IMR-90 (cell line): ENCODE measurements at places on chromosomes 12 and 14. TPM values are rescaled to one million over a fixed set of nuclear protein-coding genes. Genes with fewer than 3 reads are reported as not detected.

LTBR gene
- 19.7 and 24.7 TPM in 2 replicates for total RNA-seq

INHBE gene
- 0.56 and 0.90 TPM in 2 replicates for total RNA-seq

SCN8A gene
- total RNA-seq, result 14.7 and 19.7 TPM in 2 replicates

KTN1 gene
- 57.2 and 149 TPM in 2 replicates for total RNA-seq

C1QL4 gene
- 0.18 and 0.28 TPM in 2 replicates for total RNA-seq

SLC10A1 gene
- total RNA-seq, result not detected in 2 replicates

KITLG gene
- total RNA-seq, result 87.5 and 117 TPM in 2 replicates

KLRG1 gene
- 0.54 and 0.56 TPM in 2 replicates for total RNA-seq

SLC5A8 gene
- total RNA-seq, result not detected in 2 replicates

TAS2R43 gene
- total RNA-seq, result 0.90 and 1.9 TPM in 2 replicates

RTN1 gene
- total RNA-seq, result 0.18 and 0.28 TPM in 2 replicates

FGFR1OP2 gene
- 31.0 and 56.4 TPM in 2 replicates for total RNA-seq

- H3K36me3 ChIP-seq, result no peaks in the 10 kb centered on the region
- no peaks in the 10 kb centered on the region for H3K27me3 ChIP-seq
- no peak overlapping the region for H3K4me3 ChIP-seq
- DNase-seq, result no peak
Measured at GRCh38 chr12:112855375-112855774, 51.4 kb upstream of the OAS1 start.

DNA sequence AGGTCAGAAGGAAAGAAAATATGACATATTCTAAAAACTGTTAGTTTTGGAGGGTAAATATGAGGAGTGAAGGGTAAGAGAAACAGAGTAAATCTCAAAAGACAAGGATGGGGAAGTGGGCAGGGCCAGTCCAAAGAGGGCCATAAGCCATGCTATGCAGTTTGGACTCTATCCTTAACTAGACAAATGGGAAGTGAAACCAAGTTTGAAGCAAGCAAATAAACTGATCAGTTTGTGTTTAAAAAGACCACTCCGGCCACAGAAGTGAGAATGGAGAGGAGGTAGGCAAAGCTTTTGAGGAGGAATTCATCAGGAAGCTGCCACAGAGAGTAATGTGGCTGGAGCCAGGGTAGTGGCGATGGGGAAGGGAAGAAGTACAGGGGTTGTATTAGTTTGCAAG, 37.5 kb upstream of the DAAM1 start:
- no peak overlapping the region for H3K4me3 ChIP-seq
- DNase-seq, result no peak
- H3K27ac ChIP-seq, result no peak overlapping the region
- H3K36me3 ChIP-seq, result no peaks in the 10 kb centered on the region
- peaks cover 21% of the 10 kb centered on the region for H3K27me3 ChIP-seq

DNA sequence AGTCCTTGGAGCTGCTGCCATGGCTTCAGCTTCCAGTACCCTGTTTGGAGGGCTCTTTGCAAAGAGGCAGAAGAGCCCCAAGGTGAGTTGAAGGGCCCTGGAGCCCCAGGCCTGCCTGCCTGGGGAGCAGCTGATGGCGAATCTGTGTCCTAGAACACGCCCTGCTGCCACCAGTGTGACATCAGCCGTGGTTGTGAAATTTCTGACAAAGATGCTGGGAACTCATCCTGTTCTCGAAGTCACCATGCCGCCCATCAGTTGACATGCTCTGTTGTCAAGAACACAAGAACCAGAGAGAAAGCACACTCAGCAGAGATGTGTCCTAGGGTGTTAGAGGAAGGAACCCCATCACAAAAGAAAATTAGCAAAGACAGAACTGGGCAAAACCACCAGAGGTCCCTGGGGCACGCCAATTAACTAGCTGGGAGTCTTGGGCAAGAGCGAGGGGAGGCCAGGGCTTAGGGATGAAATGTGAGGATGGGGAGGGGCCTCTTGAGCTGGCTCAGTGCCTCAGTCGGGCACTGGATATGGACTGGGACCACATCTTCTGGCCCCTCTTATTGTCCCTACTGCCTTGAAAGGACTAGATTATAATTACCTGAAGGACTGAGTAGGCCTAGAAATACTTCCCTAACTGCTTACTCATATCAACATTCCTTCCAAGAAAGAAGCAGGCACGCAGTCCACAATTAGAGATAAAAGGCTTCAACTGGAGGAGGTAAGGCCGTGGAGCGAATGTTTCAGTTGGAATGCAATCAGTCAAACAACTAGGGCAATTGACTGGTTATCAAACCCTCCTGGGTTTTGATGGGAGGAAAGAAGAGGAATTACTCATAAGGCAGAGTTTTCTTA, 163.1 kb downstream of the CACNA1C start:
- peaks cover 3% of the 10 kb centered on the region; the same call in 1 of the 2 replicates for H3K36me3 ChIP-seq
- no peaks in the 10 kb centered on the region for H3K27me3 ChIP-seq
- H3K27ac ChIP-seq, result no peak overlapping the region
- peaks cover 11% of the 10 kb centered on the region for H3K4me1 ChIP-seq
- H3K4me3 ChIP-seq, result no peak overlapping the region

GRCh38 chr12:27006797-27007467, 7.3 kb downstream of the TM7SF3 start:
- H3K36me3 ChIP-seq, result no peaks in the 10 kb centered on the region
- H3K4me1 ChIP-seq, result no peaks in the 10 kb centered on the region
- no peak overlapping the region for H3K27ac ChIP-seq
- no peak overlapping the region for H3K4me3 ChIP-seq

DNA sequence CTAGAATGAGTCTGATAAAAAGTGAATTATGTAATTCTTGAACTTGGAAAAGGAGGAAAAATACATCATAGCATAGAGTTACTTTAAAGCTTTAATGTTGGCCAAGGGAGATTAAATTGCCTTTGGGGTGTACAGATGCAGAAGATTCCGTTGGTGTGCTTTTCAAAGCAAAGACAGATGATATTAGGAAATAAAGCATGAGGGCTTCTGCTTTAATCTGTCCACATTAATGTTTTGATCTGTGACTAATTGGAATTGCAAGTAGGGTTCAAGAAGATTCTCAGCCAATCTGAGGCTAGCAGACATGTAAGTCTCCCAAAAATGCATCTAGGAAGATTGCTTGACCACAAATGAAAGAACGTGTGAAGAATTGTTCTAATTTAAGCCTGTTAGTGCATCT, 35.2 kb downstream of the LGR5 start:
- no peaks in the 10 kb centered on the region for H3K27me3 ChIP-seq
- H3K4me1 ChIP-seq, result peaks cover 3% of the 10 kb centered on the region; the same call in 1 of the 2 replicates
- DNase-seq, result no peak
- H3K4me3 ChIP-seq, result no peak overlapping the region

DNA sequence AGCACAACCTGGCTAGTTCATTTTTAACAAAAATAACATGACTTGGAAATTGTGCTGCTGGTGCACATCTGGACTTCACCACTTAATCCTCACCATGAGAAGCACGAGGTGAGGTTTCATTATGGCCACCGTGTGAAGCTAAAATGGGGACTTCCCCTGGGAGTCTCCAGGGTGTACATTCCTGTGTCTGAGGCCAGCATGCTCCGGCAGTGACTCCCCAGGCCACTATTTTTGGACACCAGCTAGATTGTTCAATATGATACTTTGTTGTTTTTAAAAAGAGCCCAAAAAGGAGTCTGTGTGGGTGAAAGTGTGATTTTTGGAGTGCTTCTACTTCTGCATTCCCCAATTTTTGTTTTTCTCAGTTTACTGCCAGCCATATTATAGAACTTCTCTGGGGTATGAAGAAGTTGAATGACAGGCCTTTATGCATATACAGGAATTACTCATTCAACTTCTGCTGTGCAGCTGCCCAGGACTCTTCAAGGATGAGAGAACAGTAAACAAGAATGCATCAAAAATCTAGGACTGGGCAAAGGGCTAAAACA, 16.9 kb upstream of the AICDA start:
- H3K27me3 ChIP-seq, result no peaks in the 10 kb centered on the region
- no peak for DNase-seq
- no peaks in the 10 kb centered on the region for H3K36me3 ChIP-seq
- H3K27ac ChIP-seq, result no peak overlapping the region
- H3K4me3 ChIP-seq, result no peak overlapping the region

GRCh38 chr12:89344043-89344861, 8.0 kb downstream of the DUSP6 start:
- H3K36me3 ChIP-seq, result peaks cover 9% of the 10 kb centered on the region
- H3K27ac ChIP-seq, result no peak overlapping the region
- H3K27me3 ChIP-seq, result no peaks in the 10 kb centered on the region
- H3K4me1 ChIP-seq, result peaks cover 8% of the 10 kb centered on the region
- no peak for DNase-seq

DNA sequence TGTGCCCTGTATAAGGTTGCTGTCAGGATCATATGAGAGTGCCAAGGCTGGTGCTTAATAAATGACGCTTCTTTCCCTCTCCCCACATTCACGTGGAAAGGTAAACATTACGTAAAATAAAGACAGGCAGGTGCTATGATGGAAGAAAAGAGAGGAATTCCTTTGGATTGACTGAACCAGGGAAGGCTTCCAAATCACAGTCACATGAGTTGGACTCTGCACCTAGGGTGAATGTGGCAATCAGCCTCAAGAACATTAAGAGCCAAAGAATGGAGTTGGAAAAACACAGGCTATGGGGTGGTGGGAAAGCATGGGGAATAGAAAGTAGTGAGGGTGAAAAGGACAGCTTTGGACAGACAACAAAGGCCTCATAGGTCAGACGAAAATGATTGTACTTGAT, 473.1 kb downstream of the VRK1 start:
- no peaks in the 10 kb centered on the region for H3K27me3 ChIP-seq
- DNase-seq, result no peak
- no peak overlapping the region for H3K27ac ChIP-seq

DNA sequence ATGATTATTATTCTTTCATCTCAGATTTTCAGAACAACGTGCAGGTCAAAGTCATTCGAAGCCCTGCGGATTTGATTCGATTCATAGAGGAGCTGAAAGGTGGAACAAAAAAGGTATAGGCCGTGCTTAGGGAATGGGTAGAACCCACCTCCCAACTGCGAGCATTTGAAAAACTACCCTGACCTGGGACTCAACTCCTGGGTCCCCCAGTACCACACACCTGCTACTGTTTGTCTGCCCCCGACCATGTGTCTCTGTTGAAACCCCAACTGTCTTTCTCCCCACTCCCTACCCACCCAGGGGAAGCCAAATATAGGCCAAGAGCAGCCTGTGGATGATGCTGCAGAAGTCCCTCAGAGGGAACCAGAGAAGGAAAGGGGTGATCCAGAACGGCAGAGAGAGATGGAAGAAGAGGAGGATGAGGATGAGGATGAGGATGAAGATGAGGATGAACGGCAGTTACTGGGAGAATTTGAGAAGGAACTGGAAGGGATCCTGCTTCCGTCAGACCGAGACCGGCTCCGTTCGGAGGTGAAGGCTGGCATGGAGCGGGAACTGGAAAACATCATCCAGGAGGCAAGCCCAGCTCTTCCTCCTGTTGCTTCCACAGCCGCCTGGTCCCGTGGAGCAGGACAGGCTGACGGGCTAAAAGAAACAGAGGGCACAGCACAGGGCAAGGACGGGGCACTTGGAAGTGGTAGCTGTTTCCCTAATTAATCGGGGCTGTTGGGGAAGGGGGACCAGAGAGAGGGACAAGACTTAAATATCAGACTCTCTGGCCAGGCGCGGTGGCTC, 20.5 kb downstream of the AGAP2 start:
- H3K4me1 ChIP-seq, result no peaks in the 10 kb centered on the region
- no peak for DNase-seq
- H3K4me3 ChIP-seq, result no peak overlapping the region
- no peaks in the 10 kb centered on the region for H3K27me3 ChIP-seq
- H3K27ac ChIP-seq, result no peak overlapping the region

- H3K36me3 ChIP-seq, result peaks cover 2% of the 10 kb centered on the region; the same call in 1 of the 2 replicates
- H3K4me1 ChIP-seq, result peaks cover 4% of the 10 kb centered on the region
- peaks cover 3% of the 10 kb centered on the region; the same call in 1 of the 2 replicates for H3K27me3 ChIP-seq
- peak; percentile 71 for DNase-seq
Measured at GRCh38 chr12:29782285-29782870, 1.4 kb downstream of the TMTC1 start.

DNA sequence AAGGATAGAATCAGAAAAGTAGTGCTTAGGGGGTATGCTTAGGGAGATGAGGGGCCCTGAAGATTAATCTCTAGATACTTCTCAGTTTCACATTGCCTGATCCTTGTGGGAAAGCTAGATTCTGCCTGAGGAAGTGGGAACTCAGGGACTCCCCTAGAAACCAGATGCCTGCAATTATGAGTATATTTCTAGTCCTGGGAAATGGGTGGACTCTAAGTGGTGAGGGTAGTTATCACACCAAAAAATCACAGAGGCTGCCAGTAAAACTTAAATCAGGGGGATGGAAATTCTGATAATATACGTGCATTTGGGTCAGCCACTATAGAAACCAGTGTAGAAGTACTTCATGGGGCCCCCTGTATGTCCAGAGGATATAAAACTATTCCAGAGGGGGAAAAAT, 18.3 kb downstream of the HOXC4 start:
- H3K27me3 ChIP-seq, result peaks cover 18% of the 10 kb centered on the region
- no peak overlapping the region for H3K4me3 ChIP-seq
- no peak for DNase-seq

GRCh38 chr12:9169979-9170634, 38.1 kb downstream of the PZP start:
- H3K27me3 ChIP-seq, result no peaks in the 10 kb centered on the region
- H3K36me3 ChIP-seq, result no peaks in the 10 kb centered on the region
- H3K4me1 ChIP-seq, result no peaks in the 10 kb centered on the region
- DNase-seq, result no peak
- no peak overlapping the region for H3K27ac ChIP-seq
- H3K4me3 ChIP-seq, result no peak overlapping the region

- no peaks in the 10 kb centered on the region; the same call in 1 of the 2 replicates for H3K4me1 ChIP-seq
- peaks cover 4% of the 10 kb centered on the region for H3K27me3 ChIP-seq
- H3K36me3 ChIP-seq, result no peaks in the 10 kb centered on the region
- H3K4me3 ChIP-seq, result no peak overlapping the region
Measured at GRCh38 chr12:91422127-91422526, 239.5 kb upstream of the DCN start.

- H3K27me3 ChIP-seq, result no peaks in the 10 kb centered on the region
- no peak overlapping the region for H3K4me3 ChIP-seq
- peak; percentile 61 for DNase-seq
- H3K36me3 ChIP-seq, result no peaks in the 10 kb centered on the region
- H3K4me1 ChIP-seq, result peaks cover 12% of the 10 kb centered on the region
Measured at GRCh38 chr14:51576879-51577278, 74.8 kb upstream of the FRMD6 start.

GRCh38 chr12:90995010-90995409, 9.8 kb downstream of the EPYC start:
- no peak overlapping the region for H3K4me3 ChIP-seq
- H3K4me1 ChIP-seq, result no peaks in the 10 kb centered on the region; the same call in 1 of the 2 replicates
- no peak overlapping the region for H3K27ac ChIP-seq
- no peak for DNase-seq
- no peaks in the 10 kb centered on the region for H3K27me3 ChIP-seq

GRCh38 chr12:110742718-110743570, at the start of gene PPP1CC:
TSS of gene PPP1CC (minus strand) at chr12:110742891. CDS start at chr12:110742707, 184 bp downstream.
- no peaks in the 10 kb centered on the region for H3K27me3 ChIP-seq
- H3K27ac ChIP-seq, result peak within 1 kb of the TSS; percentile 92
- peak within 1 kb of the TSS; percentile 99 for H3K4me3 ChIP-seq
- no peaks in the 10 kb centered on the region for H3K36me3 ChIP-seq
- peak; percentile 89 for DNase-seq

GRCh38 chr14:103195828-103196615, 72.8 kb downstream of the TNFAIP2 start:
- H3K4me3 ChIP-seq, result no peak overlapping the region
- peaks cover 10% of the 10 kb centered on the region for H3K4me1 ChIP-seq
- peaks cover 14% of the 10 kb centered on the region for H3K27me3 ChIP-seq
- no peaks in the 10 kb centered on the region for H3K36me3 ChIP-seq
- no peak overlapping the region for H3K27ac ChIP-seq
- DNase-seq, result no peak

GRCh38 chr12:118237052-118237665, 101.2 kb downstream of the PEBP1 start:
- no peaks in the 10 kb centered on the region for H3K27me3 ChIP-seq
- no peak overlapping the region for H3K27ac ChIP-seq
- no peak overlapping the region for H3K4me3 ChIP-seq
- H3K36me3 ChIP-seq, result peaks cover 14% of the 10 kb centered on the region

GRCh38 chr14:73295198-73295796, 58.0 kb downstream of the PAPLN start:
- DNase-seq, result peak; percentile 31
- no peaks in the 10 kb centered on the region for H3K27me3 ChIP-seq
- peaks cover 9% of the 10 kb centered on the region for H3K36me3 ChIP-seq
- no peak overlapping the region for H3K4me3 ChIP-seq
